RKO (cell line): ENCODE measurements at places on chromosomes 2 and 18.
A peak's percentile ranks its signal among the peaks of the same experiment; 100 is the strongest.

DNA sequence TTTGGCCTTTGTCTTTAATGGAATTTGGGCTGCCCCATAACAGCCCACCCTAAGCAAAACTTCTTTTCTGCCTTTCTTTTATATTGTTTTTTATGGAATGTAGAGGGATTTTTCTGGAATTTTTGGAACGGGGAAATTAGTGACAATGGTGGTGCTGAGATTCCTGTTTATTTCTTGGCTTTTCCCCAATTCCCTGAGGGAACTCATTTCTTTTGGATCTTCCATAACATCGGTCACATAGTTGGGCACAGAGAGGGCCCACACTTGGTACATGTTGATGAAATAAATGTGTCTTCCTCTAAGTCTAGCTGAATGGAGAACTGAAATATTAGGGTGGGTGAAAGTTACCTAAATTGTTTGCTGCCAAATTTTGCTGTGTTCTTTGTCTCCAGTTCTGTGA lies 191.6 kb upstream of the TNP1 start:
- DNase-seq = no peak

- DNase-seq = no peak
Measured at GRCh38 chr18:11035814-11036495, 113.4 kb downstream of the PIEZO2 start.

DNA sequence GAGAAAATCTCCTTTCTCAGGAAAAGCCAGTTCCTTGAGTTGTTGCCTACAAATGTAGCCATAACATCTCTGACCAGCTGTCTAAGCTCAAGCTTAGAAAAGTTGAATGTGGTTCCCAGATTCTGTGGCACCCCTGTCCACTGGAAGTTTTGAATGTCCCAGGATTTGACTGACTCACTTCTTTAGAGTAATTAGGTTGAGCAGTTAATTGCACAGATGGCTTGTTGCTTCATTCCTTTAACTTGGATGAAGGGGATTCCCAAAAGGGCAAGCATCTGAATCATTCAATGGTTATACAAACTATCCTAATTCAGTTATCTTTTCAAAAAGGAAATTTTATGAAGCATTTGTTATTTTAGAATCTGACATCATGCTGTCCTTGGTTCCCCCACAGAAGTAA lies 374.7 kb downstream of the LNPK start:
- DNase-seq = no peak

- DNase-seq = no peak
Measured at GRCh38 chr18:55685638-55686037, 97.6 kb upstream of the TCF4 start.

DNA sequence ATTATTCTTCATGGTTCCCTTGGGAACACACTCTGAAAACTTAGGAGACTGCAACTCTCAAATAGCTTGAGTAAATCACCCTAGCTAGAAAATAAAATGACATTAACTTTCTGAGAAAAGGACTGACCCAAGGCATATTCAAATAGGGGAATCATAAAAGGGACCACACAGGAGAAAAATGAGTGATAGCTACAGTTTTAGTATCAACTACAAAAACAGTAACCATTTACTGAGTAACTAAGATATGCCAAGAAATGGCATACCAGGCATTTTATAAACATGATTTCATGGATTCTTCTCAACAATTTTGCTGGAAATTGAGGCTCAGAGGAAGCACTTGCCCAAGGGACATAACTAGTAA lies 84.5 kb downstream of the AFF3 start:
- DNase-seq = no peak

- DNase-seq = no peak
Measured at GRCh38 chr2:64730551-64731262, 77.0 kb upstream of the SERTAD2 start.

- DNase-seq = no peak
Measured at GRCh38 chr2:3108710-3109702, 268.6 kb downstream of the EIPR1 start.

GRCh38 chr2:70659551-70659950 lies 105.9 kb upstream of the TGFA start:
- DNase-seq = no peak

GRCh38 chr2:240295256-240296103 lies 140.0 kb upstream of the GPC1 start:
- no peak for DNase-seq

DNA sequence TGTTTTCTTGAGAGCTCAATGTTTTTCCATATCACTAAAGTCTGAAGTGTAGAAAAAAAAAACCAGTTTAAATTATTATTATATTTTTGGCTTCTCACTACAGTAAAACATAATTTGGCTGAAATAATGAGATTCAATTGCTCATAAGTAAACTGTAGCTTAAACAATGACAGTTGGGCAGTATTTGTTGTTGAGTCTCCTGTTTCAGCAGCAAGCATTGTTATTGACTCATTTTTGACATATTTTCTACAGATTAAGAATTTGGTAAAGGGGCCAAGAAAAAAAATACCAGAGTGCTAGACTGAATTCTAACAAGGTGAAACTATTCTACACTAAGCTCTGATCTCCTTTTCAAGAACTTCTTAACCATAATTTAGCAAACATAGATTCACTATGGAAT lies 2070.4 kb upstream of the CELF4 start:
- DNase-seq = no peak

DNA sequence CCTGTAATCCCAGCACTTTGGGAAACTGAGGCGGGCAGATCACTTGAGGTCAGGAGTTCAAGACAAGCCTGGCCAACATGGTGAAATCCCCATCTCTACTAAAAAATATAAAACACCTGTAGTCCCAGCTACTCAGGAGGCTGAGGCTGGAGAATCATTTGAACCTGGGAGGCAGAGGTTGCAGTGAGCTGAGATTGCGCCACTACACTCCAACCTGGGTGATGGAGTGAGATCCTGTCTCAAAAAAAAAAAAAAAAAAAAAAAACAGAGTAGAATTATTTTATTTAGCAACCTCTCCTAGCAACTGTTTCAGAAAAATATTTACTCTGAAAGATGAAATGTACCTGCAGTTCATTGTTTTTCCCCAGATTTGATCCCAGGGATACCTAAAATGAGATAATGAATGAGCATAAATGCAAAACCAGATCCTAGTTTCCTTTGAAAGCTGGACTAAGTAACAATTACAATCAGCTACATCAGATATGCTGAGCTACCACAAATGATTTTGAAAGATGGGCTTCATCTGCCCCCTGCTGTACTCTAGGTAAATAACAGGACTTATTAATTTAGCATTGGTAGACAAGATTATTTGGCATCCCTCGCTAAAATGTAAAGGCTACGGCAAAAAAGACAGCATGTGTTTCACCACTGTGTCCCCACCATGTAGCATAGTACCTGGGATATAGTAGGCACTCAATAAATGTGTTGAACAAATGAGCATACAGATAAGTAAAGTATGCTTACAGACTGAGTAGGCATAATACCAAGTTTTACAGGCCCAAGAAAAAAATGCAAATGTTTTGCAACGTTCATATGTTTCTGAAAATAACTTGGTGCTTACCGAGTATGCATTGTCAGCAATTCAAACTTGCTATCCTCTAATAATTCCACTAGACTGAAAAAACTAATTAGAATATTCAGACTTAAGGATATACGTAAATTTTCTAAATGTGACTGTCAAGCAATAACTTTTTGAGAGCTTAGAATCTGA lies 102.5 kb downstream of the ATL2 start:
- DNase-seq = peak; percentile 68

- no peak for DNase-seq
Measured at GRCh38 chr2:48699348-48699930, 56.1 kb downstream of the LHCGR start.

- DNase-seq = no peak
Measured at GRCh38 chr2:236546561-236547002, 23.0 kb upstream of the ACKR3 start.

DNA sequence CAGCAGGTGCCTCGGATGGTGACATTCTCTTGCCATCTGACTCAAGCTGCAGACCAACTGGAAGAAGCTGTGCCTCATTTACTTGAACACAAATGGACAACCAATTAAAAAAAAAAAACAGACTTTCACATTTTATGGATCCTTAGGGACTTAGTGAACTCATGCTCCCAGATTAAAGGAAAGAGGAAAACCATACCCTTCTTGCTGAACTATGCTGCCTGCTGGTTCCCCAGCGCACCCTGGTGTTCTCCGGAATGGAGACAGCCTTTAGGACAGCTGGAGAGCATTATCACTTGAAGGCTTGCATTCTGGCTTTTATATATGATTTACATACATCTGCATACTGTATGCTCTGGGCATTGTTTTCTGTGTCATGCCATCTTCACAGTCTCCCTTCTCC lies 370.7 kb downstream of the SLC4A3 start:
- DNase-seq = no peak

- peak; percentile 46 for DNase-seq
Measured at GRCh38 chr18:77271576-77272481, 22.2 kb downstream of the GALR1 start.

- no peak for DNase-seq
Measured at GRCh38 chr18:78977637-78978348, 1.8 kb upstream of the SALL3 start.

DNA sequence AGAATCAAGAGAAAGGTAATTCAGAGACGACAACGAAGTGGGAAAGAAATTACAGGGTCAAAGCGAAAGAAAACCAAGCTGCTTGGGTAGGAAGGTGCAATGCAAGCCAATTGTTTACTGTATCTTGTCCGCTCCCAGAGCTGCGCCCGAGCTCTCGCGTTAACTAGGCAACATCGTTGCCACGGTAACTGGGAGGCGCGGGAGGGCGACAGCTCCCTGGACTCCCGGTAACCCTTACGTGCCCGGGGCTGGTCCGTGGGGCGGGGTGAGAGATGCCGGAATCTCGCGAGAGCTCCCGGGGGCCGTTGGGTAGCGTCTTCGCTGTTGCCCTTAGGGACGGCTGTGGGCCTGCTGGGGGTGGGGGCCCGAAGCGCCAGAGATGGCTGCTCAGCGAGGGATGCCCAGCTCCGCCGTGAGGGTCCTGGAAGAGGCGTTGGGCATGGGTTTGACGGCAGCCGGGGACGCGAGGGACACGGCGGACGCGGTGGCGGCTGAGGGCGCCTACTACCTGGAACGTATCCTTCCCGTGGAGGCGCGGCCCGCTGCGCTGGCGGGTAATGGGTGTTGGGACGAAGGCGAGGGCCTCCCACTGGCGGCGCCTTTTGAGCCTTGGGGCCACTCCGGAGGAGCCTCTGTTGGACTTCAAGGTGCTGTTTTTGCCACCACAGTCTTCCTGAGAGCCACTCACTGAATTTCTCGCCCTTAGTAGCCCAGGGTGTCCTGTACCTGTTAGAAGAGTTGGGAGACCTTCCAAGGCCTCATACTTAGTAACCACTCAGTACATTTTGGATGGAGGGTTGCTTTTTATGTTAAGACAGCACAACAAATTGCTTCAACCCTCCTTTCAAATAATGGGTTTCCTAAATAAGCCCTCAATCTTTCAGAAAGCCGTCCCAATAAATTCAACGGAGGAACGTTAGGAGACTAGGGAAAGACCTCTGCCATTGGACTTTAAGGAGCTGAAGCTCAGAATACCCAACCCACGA lies at the start of gene SPAG16:
SPAG16 (plus strand) TSS at position 360 of the 986 bp plus-strand sequence.
- peak; percentile 95 for DNase-seq

DNA sequence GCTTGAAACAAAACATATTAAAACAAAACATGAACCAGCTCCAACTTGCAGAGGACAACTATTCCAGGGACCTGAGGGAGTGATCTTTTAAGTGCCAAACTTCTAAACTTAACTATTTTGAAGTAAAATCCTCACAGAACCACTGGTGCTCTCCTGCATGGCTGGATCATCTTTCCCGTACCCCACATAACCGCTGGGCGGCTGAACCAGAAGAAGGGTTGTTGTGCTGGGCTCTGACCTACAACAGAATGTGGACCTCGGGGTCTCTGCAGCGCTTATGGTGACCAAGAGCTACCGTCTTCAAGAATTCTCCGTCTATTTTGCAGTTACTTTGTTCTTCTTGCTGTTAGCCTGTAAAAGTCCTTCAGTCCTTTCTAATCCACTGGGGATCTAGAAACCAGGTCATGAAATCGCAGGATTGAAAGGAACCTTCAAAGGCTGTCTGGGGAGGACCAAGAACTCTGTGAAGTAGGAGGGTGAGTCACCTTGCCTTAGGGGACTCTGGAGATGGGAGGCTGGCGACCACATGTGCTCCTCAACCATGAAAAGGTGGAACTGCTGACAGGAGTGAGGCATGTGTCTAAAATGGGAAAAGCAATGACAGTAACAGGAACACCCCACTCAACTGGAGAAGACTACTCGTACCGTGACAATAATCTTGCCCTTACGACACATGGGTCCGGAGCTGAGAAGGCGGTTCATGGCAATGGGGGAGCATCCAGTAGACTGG lies 46.6 kb downstream of the HDLBP start:
- no peak for DNase-seq

GRCh38 chr2:232927793-232928550 lies 57.9 kb downstream of the SNORC start:
- DNase-seq = no peak

- DNase-seq = no peak
Measured at GRCh38 chr18:22045221-22045918, 124.0 kb upstream of the GATA6 start.

DNA sequence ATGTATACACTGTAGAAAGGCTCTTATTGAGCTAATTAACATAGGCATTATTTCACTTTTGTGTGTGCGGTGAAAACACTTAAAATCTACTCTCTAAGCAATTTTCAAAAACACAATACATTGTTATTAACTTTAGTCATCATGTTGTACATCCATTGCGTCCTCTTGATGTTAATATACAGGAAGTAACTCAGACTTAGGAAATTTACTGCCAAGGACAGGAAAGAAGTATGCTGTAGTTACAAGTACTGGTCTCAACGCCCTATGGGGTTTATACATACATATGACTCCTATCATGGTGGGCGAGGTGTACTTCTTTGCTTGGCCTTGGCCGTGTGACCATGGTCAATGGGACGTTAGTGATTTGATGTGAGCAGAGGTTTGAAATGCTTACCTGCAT lies 15.5 kb downstream of the SCTR start:
- DNase-seq = no peak

GRCh38 chr2:151518802-151519201 lies 109.1 kb downstream of the RIF1 start:
- DNase-seq = peak; percentile 8

- no peak for DNase-seq
Measured at GRCh38 chr2:41409328-41409727, 638.5 kb upstream of the PKDCC start.

DNA sequence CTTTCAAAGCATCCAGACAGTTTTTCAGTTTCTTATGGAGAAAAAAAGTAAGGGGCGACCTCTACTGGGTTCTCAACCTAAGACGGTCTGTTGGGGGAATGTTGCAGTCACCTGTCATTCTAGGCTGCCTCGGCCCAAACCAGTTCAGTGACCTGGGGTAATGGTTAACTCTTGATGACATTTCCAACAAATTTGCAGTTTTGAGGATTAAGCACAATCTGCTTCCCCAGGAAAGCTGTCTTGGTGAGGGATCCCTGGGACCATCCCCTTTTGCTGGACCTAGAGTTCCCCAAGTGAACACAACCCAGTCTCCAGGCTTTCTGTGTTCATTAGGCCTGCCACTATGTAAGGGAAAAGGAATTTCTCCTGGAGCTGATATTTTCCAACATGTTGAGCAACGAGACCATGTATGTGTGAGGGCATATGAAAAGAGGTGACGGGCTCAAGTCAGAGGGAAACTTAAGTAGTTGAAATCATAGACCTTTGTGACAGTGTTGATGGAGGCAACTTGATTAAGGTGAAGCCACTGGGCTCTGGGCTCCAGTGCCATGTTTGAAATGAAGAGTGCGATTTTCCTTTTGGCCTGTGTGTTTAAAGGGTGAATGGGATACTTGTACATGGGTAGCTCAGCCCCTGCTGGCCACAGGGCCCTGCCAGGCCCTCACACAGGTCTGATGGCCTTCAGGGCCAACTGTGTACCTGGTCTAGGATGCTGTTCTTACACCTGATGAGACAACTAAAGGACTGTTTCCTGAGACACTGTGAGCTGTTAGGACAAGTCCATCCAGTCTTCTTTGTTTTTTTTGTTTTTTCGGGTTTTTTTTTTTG lies 27.0 kb downstream of the FOSL2 start:
- DNase-seq = no peak
